NCI-H1436 treated with DMSO at 0.1 percent for 48 hours (cell line): ENCODE measurements at places on chromosomes 7 and 10.

GRCh38 chr7:45885264-45885882, 2.9 kb upstream of the IGFBP1 start:
- DNase-seq: no peak

GRCh38 chr7:42650701-42651100, 261.2 kb downstream of the C7orf25 start:
- no peak for DNase-seq

DNA sequence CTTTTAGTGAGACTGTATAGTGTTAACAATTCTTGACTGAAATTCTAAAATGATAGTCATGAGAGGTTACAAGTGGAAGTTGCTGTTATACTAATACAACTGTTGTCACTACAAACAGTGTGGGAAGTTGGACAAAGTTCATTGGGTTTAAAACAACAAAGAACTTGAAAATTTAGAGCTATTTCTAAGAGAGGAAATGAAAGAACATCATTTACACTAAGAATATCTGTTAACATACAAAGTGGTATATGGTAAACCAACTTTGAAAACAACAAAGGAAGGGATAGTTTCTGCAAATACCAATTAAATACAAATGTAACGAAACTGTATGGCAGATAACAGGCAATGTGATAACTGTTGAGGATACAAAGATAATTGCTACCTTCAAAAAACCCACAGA, 11.6 kb downstream of the MTPN start:
- DNase-seq: no peak

DNA sequence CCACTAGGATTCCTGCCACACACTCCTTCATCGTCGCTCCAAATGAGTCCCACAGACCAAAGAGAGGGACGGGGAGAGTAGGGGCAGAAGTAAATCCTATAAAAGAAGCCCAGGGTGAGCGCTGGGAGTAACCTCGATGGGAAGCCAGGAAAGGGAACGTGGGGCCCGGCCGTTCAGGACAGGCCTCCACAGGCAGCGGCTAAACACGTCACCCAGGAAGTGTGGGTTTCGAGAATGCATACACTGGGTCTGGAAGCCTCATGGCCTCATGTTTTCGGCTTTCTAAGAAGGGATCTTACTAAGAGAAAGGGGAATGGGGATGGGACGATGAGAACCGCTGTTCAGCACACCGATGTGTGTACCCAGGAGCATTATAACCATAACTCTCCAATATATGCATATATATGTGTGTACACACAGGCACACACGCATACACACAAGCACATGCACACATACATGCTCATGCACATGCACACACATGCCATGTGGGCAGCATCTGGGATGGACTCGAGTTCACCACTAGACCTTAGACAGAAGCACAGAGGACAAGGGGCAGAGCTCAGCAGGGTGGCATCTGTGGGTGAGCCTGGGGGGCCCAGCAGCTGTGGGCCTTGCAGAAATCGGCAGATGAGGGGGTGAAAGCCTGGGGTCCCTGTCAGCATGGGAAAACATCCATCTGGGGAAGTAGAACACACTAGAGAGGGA, 14.8 kb upstream of the CNPY1 start:
- no peak for DNase-seq

- DNase-seq: no peak
Observed at GRCh38 chr7:45642044-45642443, 67.9 kb downstream of the ADCY1 start.

DNA sequence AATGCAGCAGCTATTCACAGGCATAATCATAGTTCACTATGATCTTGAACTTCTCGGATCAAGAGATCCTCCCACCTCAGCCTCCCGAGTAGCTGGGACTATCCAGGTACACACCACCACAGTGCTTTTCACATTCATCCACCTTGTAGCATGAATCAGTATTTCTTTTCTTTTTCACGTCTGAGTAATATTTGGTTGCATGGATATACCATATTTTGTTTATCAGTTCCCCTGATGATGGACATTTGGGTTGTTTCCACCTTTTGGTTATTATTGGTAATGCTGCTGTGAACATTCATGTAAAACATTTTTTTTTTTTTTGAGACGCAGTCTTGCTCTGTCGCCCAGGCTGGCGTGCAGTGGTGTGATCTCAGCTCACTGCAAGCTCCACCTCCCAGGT, 3.6 kb upstream of the TBC1D12 start:
- no peak for DNase-seq

GRCh38 chr7:120156476-120156875, 116.5 kb upstream of the KCND2 start:
- DNase-seq: no peak

DNA sequence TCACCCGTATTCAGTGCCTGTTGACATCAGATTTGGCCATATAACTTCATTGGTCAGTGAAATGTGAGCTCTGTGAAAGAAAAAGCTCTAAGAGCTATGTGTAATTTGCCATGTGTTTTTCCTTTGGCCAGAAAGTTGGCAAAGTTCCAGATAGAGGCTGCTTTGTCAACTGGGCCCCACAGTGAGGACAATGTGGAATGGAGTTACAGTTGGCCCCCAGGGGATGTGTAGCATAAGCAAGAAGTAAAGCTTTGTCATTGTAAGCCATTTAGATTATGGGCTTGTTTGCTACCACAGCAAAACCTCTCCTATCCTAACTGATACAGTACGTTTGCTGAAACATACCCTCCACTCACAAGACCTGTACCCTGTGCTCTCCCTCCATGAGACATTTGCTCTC, 119.1 kb upstream of the HABP2 start:
- no peak for DNase-seq

DNA sequence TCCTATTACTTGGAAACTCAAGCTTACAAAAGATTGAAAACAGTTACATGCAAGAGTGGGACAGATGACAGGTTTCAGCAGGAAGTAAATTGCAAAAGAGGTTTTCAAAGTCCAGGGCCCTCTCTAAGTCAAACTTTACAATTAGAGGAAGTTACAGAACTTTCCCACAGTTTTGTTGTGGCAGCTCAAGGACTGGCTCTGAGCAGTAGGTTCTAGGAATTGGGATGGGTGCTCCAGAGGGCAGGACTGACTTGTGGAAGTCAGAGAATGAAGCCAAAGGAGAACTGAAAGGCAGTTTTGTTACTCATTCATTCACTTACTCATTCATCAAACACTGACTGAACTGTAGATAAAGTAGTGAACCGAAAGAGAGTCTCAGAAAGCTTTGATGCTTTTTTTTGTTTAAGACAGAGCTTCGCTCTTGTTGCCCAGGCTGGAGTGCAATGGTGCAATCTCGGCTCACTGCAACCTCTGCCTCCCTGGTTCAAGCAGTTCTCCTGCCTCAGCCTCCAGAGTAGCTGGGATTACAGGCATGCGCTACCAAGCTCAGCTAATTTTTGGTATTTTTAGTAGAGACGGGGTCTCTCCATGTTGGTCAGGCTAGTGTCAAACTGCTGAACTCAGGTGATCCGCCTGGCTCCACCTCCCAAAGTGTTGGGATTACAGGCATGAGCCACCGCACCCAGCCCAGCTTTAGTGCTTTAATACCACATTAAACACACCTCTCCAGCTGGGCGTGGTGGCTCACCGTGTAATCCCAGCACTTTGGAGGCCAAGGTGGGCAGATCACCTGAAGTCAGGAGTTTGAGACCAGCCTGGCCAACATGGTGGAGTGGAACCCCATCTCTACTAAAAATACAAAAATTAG, 66.8 kb upstream of the CCNJ start:
- no peak for DNase-seq

DNA sequence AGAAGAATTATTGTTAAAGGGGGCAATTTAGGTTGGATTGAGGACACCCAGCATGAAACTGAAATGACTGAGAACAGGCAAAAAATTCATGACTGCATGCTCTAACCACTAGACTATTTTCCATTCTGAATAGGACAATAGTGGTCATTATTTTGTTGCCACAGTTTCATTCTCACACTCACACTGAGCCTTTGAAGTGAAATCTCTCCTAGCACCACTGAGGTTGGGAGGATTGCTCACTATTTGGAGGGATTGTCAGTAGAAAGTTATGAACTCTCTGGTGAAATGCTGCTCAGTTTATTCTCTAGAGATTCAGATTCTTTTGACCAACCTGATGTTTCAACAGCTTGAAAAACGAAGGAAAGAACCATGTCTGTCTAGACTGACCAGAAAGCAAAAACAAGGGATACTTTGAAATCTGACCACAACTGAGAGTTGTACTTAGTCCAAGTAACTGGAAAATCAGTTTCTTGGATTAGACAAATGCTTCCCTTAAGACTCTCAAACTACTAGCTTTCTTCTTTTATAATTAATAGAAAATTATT, 191.2 kb downstream of the DYNC1I1 start:
- no peak for DNase-seq

GRCh38 chr7:92685136-92686042, 95.2 kb upstream of the FAM133B start:
- DNase-seq: no peak

- DNase-seq: no peak
Observed at GRCh38 chr10:20350509-20350908, 534.3 kb downstream of the PLXDC2 start.

- DNase-seq: no peak
Observed at GRCh38 chr10:33278198-33278597, 56.3 kb downstream of the NRP1 start.

GRCh38 chr7:82172017-82172416, 271.6 kb downstream of the CACNA2D1 start:
- DNase-seq: no peak

GRCh38 chr7:158486919-158487318, 100.7 kb downstream of the PTPRN2 start:
- no peak for DNase-seq

DNA sequence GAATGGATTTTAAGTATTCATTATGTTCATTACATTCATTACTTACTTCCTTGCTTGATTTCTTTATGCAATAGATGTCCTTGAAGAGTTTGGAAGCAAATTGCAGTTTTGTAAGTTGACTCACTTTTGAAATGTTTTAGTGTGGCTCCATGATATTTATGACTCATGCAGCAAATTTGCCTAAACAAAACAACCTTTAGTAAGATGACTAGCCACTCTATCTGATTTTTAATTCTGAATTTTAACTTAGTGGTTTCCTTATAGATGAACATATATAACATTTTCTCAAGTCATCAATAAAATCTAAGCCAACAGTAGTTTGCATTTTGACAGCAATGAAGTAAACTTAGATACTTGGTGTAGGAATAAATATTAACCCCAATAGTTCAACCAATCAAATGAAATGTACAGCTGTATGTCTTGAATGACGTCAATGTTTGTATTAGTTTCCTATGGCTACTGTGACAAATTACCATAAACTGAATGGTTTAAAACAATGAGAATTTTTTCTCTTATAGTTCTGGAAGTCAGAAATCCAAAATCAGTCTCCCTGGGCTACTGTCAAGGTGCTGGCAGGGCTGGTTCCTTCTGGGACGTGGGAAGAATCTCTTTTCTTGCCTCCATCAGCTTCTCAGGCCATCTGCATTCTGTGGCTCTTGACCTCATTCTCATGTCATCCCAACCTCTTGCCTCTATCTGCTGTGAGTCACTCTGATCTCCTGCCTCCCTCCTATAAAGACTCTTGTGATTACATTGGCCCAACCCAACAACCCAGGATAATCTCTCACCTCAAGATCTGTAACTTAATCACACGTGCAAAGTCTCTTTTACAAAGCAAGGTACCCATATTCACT, 73.4 kb downstream of the AHR start:
- DNase-seq: no peak

DNA sequence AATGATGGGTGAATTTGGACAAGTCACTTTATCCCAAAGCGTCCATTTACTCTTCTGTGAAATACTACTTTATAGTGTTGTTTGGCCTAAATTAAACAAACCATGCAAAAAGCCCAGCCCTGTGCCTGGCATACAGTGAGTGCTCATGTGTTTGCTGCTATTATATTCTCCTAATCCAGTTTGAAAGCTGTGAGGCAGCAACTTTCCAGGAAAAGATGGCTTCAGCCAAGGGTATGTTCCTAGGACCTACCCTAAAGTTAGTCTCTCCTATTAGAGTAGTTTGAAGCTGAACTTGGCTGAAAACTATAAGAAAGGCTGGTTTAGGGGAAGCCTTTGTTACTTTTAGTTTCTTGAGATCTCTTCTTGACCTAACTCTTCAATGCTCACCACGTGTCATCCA, 19.9 kb downstream of the ACSL5 start:
- no peak for DNase-seq

- DNase-seq: no peak
Observed at GRCh38 chr7:134188311-134188710, 61.2 kb downstream of the LRGUK start.

GRCh38 chr7:98283127-98283886, 1.8 kb downstream of the BRI3 start:
- DNase-seq: no peak

DNA sequence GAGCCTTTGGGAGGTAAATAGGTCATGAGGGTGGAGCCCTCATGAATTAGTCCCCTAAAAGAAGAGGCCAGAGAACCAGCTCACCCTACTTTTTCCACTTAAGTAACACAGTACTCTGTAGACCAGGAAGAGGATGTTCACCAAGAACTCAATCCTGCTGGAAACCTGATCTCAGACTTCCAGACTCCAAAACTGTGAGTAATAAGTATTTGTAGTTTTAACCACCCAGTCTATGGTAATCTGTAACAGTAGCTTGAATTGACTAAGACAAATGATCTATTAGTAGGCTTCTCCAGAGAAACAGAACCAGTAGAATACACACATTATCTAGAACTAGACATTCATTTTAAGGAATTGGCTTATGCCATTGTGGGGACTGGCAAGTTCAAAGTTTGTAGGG, 51.5 kb downstream of the ANKMY2 start:
- DNase-seq: no peak

DNA sequence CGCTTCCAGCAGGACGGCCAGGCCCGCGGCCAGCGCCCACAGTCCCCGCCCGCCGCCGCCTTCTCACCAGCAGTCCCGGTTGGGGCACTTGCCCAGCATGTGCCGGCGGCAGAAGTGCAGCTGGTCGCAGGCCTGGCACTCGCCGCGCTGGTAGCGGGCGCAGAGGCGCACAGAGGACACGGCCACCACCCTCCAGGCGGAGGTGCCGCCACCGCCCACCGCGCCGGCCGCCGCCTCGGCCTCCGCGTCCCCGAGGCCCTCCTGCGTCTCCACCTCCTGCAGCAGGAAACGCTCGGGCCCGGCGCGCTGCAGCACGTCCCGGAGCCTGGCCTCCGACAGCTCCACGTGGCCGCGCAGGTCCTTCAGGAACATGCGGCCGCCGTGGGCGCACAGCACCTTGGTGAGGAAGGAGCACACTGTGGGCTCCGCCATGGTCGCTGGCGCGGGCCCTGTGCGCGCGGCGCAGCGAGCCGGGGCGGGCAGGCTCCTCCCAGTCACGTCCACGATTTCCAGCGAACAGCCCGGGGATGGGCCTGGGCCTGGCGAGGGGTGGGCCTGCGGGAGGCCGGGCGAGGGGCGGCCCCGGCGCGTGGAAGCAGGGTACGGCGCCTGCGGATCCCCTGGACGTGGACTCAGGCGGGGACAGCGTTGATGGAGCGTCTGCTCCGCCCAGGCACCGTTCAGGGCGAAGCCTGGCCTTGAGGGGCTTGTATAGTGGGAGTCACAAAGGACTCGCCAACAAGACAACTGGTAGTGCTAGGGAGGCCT, at the start of gene ZC3HAV1L:
TSS of gene ZC3HAV1L (minus strand) at position 457 of the 768 bp plus-strand sequence. CDS start at position 432, 25 bp downstream.
- no peak for DNase-seq
